ENCODE measurements at places on chromosomes 4 and X.

DNA sequence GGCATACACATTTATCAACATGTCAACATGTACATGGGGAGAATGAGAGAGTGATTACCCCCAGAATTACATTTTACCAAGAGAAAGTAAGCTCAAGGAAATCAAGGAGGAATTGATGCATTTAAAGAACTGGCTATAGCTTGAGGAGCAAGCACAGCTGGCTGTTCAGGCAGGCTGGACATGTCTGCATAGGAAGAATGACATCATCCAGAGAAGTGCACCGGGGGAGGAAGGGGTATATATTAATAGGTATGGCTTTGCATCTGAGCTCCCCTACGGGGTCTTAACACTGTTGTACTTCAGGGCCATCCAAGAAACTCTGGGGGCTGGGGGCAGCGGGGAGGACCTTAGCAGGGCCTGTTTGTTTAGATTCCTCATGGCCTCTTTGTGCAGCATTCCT is 222.4 kb upstream of the VCX start:
- no peak for DNase-seq

GRCh38 chrX:134365904-134366303 is 94.1 kb upstream of the HPRT1 start:
- DNase-seq = no peak

DNA sequence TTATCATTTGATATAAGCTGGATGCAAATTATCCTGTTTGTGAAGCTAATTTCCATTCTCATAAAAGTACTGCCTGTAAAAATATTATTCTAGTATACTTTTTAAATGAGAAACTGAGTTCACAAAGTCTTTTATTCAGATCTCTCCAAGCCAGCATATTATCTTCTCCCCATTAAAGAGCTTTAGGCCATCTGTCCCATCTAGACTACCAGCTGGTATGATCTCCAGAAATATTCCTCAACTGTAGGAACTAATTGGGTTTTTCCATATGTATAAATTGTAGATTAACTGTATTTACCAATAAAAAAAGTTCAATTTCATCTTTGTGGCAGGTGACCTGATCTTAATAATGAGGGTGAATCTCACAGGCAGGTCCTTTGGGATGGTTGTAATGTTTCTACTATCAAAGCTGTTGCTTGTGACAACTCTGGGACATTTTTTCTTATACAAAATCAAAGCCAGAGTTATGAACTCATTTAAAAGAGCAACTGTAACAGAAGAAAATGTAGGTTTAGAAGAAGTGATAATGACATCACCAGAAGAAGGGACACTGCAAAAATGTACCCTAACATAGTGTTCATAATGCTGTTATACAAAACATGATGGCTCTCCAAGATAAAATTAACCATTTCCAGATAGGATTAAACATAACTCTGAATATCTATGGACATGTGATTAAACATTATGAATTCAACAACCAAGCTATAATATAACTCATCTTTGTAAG is 132.8 kb downstream of the KCNIP4 start:
- DNase-seq = no peak

GRCh38 chrX:66233209-66233608 is 69.2 kb downstream of the HEPH start:
- no peak for DNase-seq

GRCh38 chr4:3424522-3425095 is 17.2 kb upstream of the HGFAC start:
- DNase-seq = no peak

DNA sequence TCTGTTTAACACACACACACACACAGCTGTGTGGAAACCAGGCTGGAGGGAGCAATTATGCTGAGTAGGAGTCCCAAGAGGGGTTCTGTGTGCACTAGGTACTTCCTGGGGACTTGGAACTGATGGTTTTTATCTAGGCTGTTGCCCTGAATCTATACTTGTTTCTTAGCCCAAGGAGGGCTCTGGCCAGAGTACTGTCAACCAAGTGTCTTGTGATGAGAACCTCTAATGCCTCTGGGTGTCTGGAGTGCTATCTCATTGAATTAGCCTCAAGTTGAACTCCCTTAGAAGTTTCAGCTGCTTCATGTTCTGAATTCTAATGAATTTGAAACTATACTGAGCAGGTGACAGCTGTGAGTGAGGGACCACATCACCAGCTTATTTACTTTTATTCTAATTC is 16.6 kb downstream of the ARHGAP24 start:
- no peak for DNase-seq

DNA sequence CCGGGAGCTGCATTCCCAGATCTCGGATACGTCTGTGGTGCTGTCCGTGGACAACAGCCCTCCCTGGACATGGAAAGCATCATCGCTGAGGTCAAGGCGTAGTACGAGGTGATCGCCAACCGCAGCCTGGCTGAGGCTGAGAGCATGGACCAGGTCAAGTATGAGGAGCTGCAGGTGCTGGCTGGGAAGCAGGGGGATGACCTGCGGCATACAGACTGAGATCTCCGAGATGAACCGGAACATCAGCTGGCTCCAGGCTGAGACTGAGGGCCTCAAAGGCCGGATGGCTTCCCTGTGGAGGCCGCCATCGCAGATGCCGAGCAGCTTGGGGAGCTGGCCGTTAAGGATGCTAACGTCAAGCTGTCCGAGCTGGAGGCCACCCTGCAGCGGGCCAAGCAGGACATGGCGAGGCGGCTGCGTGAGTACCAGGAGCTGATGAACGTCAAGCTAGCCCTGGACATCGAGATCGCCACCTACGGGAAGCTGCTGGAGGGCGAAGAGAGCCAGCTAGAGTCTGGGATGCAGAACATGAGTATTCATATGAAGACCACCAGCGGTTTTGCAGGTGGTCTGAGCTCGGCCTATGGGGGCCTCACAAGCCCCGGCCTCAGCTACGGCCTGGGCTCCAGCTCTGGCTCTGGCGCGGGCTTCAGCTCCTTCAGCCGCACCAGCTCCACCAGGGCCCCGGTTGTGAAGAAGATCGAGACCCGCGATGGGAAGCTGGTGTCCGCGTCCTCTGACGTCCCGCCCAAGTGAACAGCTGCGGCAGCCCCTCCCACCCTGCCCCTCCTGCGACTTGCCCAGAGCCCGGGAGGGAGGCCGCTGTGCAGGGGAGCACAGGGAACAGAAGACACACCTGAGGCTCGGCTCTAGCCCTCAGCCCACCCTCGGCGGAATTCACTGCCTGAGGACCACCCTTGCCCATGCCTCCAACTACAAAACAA is 29.4 kb upstream of the GABRA3 start:
- DNase-seq = no peak

DNA sequence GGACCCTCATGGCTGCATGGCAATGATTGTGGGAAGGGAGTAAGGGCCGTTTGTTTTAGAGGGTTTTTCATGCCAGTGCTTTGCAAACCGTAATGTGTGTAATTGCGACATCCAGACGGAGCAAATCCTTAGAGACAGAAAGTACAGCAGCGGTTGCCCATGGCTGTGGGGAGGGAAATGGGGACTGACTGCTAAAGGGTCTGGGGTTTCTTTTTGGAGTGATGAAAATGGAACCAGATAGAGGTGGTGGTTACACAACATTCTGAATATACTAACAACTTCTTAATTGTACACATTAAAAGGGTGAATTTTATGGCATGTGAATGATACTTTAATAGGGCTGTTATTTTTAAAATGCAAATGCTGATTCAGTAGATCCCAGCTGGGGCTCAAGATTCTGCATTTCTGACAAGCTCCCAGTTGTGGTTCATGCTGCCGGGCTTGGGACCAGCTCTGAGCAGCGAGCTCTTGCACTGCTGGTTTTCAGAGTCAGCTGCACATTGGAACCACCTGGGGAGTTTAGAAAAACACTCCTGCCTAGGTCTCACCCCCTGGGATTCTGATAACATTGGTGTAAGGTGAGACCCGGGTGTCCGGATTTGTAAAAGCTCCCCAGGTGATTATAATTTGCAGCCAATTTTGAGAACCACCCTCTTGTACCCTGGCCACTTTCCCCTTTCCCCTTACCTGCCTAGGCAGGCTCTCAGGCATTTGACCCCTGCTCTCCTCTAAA is 47.7 kb downstream of the PRPS1 start:
- DNase-seq = no peak

DNA sequence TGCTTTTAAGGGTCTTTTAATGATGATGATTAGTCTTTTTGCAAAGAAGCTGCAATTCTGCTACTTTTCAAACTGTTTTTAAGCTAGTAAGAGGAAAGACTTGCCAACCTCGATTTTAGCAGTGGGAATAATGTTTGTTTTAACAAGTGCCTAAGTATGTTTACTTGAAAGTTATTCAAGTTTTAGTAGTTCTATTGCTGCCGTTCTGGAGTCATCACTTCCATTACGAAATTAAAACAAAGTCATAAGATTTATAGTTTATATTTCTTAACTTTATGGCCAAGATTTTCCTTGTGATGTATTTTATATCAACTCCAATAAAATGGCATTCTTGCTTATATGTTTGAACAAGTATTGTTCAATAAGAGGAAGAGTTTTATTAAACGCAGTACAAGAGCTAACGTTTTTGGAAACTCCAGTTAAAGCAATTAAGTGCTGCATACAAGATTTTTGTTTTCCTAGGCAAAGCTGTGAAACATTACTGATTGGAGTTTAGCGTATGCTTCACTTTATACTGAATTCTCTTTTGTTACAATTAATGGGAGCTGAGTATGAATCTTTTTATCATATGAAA is 211.3 kb downstream of the TENM3 start:
- no peak for DNase-seq

DNA sequence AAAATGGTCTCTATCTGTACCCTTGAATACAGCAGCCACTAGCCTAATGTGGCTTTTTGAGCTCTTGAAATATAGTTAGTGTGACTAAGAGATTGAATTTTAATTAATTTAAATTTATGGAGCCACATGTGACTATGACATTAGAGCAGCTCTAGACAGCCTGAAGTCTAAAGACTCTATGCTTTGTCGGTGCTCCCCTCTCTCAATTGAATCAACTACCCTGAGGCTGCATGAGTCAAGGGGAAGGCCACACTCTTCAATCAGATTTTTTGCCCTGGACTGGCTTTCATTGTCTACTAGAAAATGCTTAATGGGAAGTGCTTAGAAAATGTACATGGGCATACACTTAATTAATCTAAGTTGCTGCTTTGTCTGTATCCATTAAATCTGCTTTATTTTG is 11.7 kb downstream of the TLR7 start:
- no peak for DNase-seq

GRCh38 chr4:77358315-77358928 is 201.4 kb downstream of the CCNG2 start:
- no peak for DNase-seq

GRCh38 chr4:148273501-148273986 is 168.7 kb downstream of the NR3C2 start:
- DNase-seq = no peak

- DNase-seq = no peak
Observed at GRCh38 chr4:78481180-78481579, 70.4 kb upstream of the ANXA3 start.

DNA sequence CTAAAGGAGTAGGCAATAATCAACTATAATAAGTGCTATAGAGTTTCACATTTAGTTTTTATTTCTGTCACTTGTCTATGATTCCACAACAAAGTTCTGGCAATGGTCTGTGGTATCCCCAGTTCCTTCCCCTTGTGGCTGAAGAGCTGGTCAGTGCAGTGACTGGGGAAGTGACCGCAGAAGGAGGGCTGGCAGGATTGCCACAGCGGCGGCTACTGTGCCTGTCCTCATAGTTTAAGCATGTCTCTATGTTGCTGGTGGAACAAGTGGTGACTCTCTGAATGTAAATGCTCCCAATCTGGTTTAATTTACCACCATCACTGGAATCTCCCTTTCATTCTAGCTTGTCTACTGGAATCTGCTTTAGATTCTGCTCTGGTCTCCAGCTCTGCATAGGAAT is 170.6 kb upstream of the GK2 start:
- DNase-seq = no peak

- DNase-seq = no peak
Observed at GRCh38 chr4:11650801-11651596, 222.3 kb upstream of the HS3ST1 start.

DNA sequence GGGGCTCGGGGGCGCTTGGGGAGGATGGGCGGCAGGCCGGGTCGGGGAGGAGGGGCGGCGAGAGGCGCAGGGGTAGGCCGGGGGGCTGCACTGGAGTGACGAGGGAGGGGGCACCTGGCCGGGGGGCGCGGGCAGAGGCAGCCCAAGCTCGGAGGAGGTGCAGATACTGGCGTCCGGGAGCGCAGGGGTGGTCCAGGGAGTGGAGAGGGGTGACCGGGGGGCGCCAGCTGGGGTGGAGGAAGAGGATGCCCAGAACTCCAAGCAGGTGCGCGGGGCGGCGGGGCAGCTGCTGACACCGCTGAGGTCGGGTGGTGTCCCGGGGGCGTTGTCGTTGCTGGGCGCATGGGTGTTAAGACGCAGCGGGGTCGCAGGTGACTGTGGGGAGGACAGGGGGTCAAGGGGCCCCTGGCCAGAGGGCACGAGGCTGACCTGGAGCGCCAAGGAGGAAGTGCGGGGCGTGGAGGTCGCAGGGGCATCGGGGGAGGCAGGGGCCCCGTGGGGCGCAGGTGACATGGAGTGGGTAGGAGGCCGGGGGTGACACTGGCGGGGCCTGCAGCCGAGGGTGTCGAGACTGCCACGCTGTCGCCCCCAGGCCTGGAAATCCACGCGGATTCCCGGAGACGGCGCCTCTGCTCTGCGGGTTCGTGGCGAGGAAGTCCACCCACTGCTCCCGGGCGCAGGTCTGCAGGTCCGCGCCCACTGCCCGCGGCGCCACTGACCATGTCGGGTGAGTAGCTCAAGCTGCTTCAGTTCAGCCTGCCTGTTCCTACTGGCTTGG is 928 bp downstream of the GYG2 start:
- no peak for DNase-seq

GRCh38 chrX:10677490-10677889 is 57.1 kb upstream of the MID1 start:
- no peak for DNase-seq

- DNase-seq = no peak
Observed at GRCh38 chrX:24902806-24903205, 113.0 kb downstream of the ARX start.

DNA sequence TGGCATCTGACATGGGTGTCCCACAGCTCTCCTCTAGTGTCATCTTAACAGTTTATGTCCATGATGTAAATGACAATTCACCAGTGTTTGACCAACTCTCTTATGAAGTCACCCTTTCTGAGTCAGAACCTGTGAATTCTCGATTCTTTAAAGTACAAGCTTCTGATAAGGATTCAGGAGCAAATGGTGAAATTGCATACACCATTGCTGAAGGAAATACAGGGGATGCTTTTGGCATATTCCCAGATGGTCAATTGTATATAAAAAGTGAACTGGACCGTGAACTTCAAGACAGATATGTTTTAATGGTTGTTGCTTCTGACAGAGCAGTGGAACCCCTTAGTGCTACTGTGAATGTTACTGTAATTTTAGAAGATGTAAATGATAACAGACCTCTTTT is 4.6 kb downstream of the FAT4 start:
- DNase-seq = no peak

DNA sequence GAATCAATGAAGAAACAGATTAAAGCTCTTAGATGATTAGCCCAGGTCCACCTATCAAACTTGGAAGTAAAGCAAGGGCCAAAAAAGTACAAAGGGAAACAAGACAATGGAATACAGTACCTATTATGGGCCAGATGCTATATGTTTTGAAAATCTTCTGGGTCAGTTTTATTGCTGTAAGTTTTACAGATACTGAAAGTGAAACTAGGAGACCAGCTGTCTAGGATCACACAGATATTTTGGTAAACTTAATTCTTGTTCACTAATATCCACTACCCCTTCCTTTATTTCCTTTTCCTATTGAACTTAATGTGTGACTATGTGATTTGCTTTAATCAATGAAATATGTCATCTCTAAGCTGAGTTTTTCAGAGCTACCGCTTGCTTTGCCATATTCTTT is 505.4 kb upstream of the PITX2 start:
- DNase-seq = no peak

GRCh38 chr4:48683784-48684666 is 96.1 kb downstream of the FRYL start:
- no peak for DNase-seq

- no peak for DNase-seq
Observed at GRCh38 chr4:52894443-52894842, 32.3 kb downstream of the RASL11B start.
